Pancreas (tissue), 10 donors: ENCODE measurements at places on chromosomes 12 and 14. TPM values are rescaled to one million over a fixed set of nuclear protein-coding genes. Genes with fewer than 3 reads are reported as not detected.

The TMCC3 gene
- 1.2 TPM for total RNA-seq

The PLEKHG7 gene
- 0.65 TPM for total RNA-seq

GRCh38 chr14:40188006-40188405 is 755.8 kb upstream of the FBXO33 start:
- no peaks in the 10 kb centered on the region for H3K27me3 ChIP-seq
- no peak for DNase-seq
- H3K4me3 ChIP-seq, result no peak overlapping the region
- H3K27ac ChIP-seq, result no peak overlapping the region
- H3K36me3 ChIP-seq, result no peaks in the 10 kb centered on the region
- H3K4me1 ChIP-seq, result no peaks in the 10 kb centered on the region

DNA sequence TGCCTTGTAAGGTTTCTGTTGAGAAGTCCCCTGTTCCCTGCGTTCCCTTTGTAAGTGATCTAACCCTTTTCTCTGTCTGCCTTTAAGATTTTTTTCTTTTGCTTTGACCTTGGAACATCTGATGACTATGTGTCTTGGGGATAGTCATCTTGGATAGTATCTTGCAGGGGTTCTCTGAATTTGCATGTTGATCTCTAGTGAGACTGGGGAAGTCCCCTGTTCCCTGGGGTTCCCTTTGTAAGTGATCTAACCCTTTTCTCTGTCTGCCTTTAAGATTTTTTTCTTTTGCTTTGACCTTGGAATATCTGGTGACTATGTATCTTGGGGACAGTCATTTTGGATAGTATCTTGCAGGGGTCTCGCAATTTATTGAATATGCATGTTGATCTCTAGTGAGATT is 38.2 kb upstream of the TMX1 start:
- H3K4me3 ChIP-seq, result no peak overlapping the region
- no peak for DNase-seq
- H3K36me3 ChIP-seq, result no peaks in the 10 kb centered on the region

- H3K4me1 ChIP-seq, result peaks cover 7% of the 10 kb centered on the region
- H3K36me3 ChIP-seq, result no peaks in the 10 kb centered on the region
- no peaks in the 10 kb centered on the region for H3K27me3 ChIP-seq
- H3K4me3 ChIP-seq, result no peak overlapping the region
- no peak overlapping the region for H3K27ac ChIP-seq
- no peak for DNase-seq
These were observed 5.0 kb downstream of the CDCA4 start for GRCh38 chr14:105015905-105016304.

DNA sequence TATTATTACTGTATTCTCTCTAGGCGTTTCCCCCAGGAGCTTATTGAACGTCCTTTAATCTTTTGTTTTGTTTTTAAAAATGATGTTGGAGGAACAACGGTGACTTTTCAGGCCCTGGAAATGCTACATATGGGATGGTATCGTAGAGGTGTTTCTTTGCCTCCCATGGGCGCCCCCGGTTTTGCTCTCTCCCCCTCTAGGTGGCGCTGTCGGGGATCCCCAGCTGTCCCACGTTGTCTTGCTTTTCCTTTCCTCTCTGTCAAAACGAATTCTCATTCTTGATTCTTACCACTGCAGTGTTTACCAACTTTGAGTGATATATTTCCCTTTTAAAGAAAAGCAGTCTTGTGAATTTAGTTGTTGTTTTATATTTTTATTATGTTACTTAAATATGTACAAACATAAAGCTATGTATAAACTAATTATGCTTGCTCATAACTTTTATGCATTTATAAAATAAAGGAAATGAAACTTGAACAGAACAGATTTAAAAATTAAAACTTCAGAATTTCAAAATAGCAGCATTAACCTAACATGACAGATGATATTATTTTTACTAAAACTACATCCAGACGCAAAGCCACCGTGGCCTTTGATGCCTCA is 171.9 kb downstream of the RGS6 start:
- no peak for DNase-seq
- no peaks in the 10 kb centered on the region for H3K27me3 ChIP-seq
- no peak overlapping the region for H3K4me3 ChIP-seq
- H3K27ac ChIP-seq, result no peak overlapping the region

The PROX2 gene
- total RNA-seq, result not detected

DNA sequence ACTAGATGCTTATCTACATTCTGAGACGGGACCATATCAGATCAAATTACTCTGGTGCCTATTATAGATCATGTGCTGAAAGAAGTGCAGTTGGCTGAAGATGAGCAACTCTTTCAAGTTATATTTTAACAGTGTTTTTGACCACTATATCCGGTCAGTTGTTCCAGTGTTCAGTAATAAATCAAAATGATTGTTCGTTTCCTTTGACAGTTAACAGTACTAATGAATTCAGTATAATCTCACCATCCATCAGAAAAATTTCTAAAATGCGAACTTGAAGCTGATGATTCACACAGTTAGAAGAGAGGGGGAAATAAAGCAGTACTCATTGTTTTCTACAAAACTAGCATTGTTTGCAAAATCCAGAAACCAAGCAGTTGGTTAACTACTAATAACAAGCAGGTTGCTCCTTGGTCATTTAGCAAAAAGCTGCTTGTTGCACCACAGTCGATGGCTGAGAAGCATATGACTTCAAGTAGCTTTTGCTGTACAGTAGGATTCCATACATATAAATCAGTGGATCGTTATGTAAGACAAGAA is 2.3 kb downstream of the RPS6KA5 start:
- no peak for DNase-seq
- H3K27me3 ChIP-seq, result no peaks in the 10 kb centered on the region
- peaks cover 8% of the 10 kb centered on the region for H3K4me1 ChIP-seq
- no peak overlapping the region for H3K27ac ChIP-seq

The KRT83 gene
- not detected for total RNA-seq

- no peak for DNase-seq
- no peaks in the 10 kb centered on the region for H3K27me3 ChIP-seq
- no peak overlapping the region for H3K27ac ChIP-seq
- H3K4me3 ChIP-seq, result no peak overlapping the region
These were observed 49.4 kb upstream of the RERG start for GRCh38 chr12:15270591-15270990.

The TAS2R30 gene
- 0.98 TPM for total RNA-seq

DNA sequence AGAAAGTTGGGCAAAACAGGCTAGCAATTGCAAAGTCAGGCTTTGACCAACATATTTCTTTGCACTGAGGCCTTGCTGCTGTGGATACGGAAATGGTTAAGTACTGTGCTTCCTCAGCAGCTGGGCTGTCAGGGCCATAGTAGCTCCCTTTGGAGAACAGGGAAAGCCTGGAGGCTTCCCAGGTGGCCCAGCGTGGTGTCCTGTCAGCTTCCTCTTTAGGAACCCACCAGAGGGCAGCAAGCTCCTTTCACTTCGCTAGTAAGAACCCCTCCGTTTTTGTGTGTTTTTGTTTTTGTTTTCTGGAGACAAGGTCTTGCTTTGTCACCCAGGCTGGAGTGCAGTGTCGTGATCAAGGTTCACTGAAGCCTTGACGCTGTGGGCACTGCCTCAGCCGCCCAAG is 1.7 kb upstream of the CFAP251 start:
- H3K27ac ChIP-seq, result no peak overlapping the region
- H3K27me3 ChIP-seq, result no peaks in the 10 kb centered on the region
- H3K36me3 ChIP-seq, result no peaks in the 10 kb centered on the region
- no peak overlapping the region for H3K4me3 ChIP-seq

- H3K4me1 ChIP-seq, result no peaks in the 10 kb centered on the region
- no peaks in the 10 kb centered on the region for H3K36me3 ChIP-seq
- H3K27ac ChIP-seq, result no peak overlapping the region
- DNase-seq, result no peak
These were observed 35.2 kb downstream of the VRK1 start for GRCh38 chr14:96832351-96832750.

The KRT71 gene
- not detected for total RNA-seq

DNA sequence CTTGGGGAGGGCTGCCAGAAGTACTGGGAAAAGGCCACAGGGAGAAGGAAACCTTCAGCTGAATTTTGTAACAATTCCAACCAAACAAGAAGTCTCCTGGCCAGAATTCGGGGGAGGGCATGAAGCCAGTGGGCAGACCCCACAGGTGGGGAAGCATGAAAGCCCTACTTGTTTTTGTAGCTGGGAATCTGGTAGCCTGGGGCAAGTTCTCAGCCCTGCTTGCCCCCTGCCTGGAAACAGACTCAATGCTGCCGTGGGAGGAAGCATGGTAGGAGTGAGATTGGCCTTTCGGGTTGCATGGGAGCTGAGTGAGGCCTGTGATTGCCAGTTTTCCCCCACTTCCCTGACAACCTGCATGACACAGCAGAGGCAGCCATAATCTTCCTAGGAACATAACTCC is 259.2 kb upstream of the RMST start:
- no peak for DNase-seq
- no peak overlapping the region for H3K4me3 ChIP-seq
- H3K27me3 ChIP-seq, result no peaks in the 10 kb centered on the region

DNA sequence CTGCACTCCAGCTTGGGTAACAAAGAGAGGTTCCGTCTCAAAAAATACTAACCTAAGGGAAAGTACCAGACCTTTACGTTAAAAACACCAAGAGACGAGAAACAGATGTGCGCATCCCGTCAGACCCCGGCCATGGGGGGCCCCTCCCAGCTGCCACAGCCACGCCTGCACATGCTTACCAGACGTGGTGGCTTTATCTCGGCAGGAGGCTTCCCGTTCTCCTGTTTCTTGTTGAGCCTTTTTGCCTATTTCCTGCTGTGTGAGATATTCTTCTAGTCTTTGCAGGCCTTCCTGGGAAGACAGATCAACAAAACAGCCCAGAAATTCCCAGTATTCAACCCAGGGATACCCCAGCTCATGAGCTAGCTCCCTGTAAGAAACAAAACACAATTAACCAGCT is 23.6 kb downstream of the PGAM5 start:
- H3K27ac ChIP-seq, result no peak overlapping the region
- peaks cover 38% of the 10 kb centered on the region for H3K36me3 ChIP-seq
- no peaks in the 10 kb centered on the region for H3K27me3 ChIP-seq
- no peak for DNase-seq
- no peak overlapping the region for H3K4me3 ChIP-seq

- no peaks in the 10 kb centered on the region for H3K36me3 ChIP-seq
- no peak for DNase-seq
- H3K27ac ChIP-seq, result no peak overlapping the region
- no peaks in the 10 kb centered on the region for H3K27me3 ChIP-seq
- H3K4me3 ChIP-seq, result no peak overlapping the region
These were observed 53.5 kb downstream of the ETV6 start for GRCh38 chr12:11702959-11703358.
